CD4-positive, alpha-beta T cell treated with Interleukin-6 at 100 ng/mL for 8 hours (primary cell): ENCODE measurements at places on chromosomes 1 and 21.

DNA sequence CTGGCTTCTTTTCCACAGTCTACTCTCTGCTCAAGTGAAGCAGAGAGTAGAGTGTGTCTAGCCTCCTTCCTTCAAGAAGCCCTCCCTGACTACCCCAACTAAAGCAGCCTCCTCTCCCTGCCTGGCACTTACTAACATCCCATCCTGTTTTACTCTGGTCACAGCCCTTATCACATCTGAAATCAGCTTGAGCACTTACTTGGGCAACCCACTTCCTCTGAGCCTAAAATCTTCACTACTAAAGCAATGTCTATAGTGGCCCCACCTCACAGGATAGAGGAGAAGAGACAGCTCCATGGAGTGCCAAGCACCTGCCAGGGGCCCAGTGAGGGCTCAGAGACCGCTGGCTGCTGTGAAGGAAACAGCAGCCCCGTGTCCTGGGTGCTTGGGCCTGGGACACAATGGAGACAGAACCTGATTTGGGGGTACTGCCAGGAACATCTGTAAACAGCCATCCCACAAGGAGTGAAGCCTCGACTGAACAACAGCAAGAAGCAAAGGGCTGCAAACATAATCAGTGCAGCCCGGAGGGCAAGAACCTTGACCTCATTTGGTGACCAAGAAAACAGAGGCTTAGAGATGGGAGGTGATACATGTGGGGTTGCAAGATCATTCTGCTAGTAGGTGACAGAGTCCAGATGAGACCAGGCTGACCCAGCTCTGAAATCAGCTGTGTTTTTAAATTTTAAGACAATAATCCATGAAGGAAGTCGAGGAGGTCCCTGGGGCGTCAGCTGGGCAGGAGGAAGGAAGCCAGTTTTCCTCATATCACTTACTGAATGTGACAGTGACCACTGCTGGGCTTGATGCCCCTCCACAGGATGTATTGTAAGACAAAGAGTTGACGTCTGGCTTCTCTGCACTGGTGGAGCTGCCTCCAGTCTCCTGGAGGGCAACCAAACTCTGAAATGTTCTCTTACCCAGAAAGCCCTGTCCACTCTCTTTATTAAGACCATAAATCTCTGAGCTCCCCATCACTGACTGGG, 710.6 kb downstream of the MATN1 start:
- no peak for DNase-seq

DNA sequence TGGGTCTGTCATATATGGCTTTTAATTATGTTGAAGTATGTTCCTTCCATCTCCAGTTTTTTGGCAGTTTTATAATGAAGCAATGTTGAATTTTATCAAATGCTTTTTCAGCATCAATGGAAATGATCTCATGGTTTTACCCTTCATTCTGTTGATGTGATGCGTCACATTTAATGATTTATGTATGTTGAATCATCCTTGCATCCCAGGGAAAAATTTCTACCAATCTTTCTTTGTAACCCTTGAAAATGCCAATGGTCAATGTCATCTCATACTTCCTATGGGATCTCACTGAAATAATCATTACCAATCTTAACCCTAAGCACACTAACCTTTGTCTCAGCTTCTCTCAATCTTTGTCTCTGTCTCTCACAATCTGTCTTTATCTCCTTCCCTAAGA, 1004.0 kb downstream of the KCNT2 start:
- no peak for DNase-seq

- DNase-seq, result no peak
Measured at GRCh38 chr1:219119839-219120238, 53.8 kb upstream of the LYPLAL1 start.

GRCh38 chr21:41526478-41527087, 18.6 kb upstream of the TMPRSS2 start:
- DNase-seq, result no peak

DNA sequence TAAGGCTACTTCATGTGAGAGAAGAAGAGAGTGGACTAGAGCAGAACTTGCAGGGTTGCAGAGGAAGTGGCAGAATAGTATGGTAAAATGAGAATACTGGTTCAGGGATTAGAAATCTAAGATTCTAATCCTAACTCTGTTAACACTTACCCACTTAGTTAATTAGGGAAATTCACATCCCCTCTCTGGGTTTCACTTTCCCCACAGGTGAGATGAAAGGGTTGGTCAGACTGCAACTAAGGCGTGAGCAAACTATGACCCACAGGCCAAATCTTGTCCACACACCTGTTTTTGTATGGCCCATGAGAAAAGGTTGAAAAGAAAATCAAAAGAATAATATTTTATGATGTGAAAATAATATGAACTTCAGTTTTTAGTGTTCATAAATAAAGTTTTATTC, 117.5 kb downstream of the MACF1 start:
- no peak for DNase-seq

DNA sequence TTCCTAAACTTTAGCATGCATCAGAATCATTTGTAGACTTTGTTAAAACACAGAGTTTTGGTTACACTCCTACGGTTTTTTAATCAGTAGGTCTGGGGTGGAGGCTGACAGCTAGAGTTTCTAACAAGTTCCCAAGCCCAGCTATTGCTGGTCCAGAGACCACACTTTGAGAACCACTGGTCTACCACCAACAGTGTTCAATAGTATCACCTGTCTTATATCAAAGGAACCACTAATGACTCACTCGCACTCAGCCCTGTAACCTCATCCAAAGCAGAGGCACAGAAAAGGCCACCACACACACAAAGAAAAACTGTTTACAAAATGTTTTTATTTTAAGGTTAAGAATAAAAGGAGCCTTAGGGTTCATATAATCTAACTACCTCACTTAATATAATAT, 68.7 kb downstream of the HIVEP3 start:
- peak; percentile 14 for DNase-seq

DNA sequence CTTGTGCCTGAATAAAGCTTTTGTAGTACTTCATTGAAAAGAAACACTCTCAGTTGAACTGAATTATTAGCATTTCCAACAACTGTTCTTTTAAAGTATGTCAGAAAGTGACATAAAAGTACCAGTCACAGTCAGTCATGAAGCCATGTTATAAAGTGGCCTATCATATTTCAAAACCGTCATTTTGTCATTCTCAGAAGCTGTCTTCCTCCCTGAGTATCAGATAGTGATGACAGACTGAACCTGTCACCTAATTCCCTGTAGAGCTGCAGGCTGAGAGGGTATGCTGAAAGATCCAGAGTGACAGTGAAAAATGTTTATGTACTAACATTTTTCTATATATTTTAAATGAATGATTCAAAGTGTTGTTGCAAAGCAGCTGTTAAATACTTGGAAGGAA, 1121.7 kb upstream of the PRMT6 start:
- DNase-seq, result no peak

DNA sequence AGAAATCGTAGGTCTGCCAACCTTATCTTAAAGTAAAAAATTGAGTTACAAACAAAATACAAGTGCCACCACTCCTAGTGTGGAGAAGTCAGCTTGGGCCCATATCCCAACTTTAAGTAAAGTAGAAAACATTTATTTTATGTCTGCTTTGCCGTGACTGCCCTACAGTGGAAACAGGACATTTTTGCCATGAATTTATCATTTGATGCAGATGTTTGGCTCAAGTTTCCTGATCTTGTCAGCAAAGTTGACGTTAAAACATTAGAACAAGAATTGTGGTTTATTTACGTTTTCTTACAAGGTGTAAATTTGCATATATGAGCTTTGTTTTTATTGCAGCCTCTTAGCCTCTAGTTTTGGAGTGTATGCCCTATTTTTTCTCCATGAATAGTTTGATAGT, 17.1 kb upstream of the KCNJ15 start:
- no peak for DNase-seq

- no peak for DNase-seq
Measured at GRCh38 chr1:183871142-183871541, 66.2 kb downstream of the RGL1 start.

- no peak for DNase-seq
Measured at GRCh38 chr1:243791586-243792267, 58.3 kb downstream of the AKT3 start.

GRCh38 chr1:56050911-56051310, 528.5 kb downstream of the PLPP3 start:
- DNase-seq, result no peak
